DND-41 (cell line): ENCODE measurements at places on chromosomes 4 and X.

GRCh38 chr4:19010761-19011160 is 989.2 kb upstream of the LCORL start:
- no peak overlapping the region for H3K27ac ChIP-seq
- no peaks in the 10 kb centered on the region for H3K36me3 ChIP-seq
- DNase-seq, result no peak
- H3K4me1 ChIP-seq, result no peaks in the 10 kb centered on the region
- no peak overlapping the region for H3K4me3 ChIP-seq
- H3K27me3 ChIP-seq, result no peaks in the 10 kb centered on the region

DNA sequence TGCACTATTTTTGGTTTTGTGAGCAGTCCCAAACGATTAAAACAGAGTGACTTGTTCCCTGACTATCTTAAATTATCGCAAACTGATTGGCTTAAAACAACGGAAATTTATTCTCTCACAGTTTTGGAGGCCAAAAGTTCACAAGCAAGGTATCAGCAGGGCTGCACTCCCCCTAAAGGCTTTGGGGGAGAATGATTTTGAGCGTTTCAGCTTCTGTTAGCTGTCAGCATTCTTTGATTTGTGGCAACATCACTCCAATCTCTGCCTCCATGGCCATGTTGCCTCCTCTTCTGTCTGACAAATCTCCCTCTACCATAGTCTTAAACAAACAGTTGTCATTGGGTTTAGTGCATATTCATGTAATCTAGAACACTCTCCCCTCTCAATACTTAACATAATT is 459.6 kb upstream of the ATOH1 start:
- no peaks in the 10 kb centered on the region for H3K36me3 ChIP-seq
- no peak overlapping the region for H3K27ac ChIP-seq

- H3K27ac ChIP-seq, result no peak overlapping the region
- no peaks in the 10 kb centered on the region for H3K27me3 ChIP-seq
- no peaks in the 10 kb centered on the region for H3K36me3 ChIP-seq
- no peak for DNase-seq
Measured at GRCh38 chr4:124318292-124318691, 394.2 kb downstream of the ANKRD50 start.

DNA sequence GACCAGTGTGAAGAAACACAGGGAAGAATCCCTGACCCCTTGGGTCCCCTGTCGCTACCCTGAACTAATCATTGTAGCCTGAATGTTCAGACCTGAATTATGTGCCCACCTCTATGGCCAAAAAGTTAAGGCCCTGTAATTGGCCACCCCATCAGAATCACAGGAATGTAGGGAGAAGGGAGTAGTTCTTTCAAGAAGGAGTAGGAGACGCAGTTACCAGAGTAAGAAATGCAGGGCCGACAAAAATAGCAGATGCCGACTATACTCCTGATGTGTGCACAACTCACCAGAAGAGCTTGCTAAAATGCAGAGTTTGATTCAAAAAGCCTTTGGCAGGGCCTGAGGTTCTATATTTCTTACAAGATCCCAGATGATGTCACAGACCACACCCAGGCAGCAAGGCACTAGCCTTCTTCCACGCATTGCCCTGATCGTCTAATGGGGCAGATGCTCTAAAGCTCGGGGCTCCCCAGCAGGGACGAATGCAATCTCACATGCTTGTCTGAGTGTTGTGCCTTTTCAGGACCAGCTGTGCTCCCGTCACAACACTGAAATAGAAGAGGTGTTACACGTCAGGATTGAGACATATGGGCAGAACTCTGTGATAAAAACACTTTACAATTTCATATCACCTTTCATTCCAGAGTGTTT is 161.0 kb upstream of the FAM241A start:
- DNase-seq, result no peak
- H3K4me3 ChIP-seq, result no peak overlapping the region
- H3K4me1 ChIP-seq, result no peaks in the 10 kb centered on the region
- no peak overlapping the region for H3K27ac ChIP-seq
- no peaks in the 10 kb centered on the region for H3K27me3 ChIP-seq

DNA sequence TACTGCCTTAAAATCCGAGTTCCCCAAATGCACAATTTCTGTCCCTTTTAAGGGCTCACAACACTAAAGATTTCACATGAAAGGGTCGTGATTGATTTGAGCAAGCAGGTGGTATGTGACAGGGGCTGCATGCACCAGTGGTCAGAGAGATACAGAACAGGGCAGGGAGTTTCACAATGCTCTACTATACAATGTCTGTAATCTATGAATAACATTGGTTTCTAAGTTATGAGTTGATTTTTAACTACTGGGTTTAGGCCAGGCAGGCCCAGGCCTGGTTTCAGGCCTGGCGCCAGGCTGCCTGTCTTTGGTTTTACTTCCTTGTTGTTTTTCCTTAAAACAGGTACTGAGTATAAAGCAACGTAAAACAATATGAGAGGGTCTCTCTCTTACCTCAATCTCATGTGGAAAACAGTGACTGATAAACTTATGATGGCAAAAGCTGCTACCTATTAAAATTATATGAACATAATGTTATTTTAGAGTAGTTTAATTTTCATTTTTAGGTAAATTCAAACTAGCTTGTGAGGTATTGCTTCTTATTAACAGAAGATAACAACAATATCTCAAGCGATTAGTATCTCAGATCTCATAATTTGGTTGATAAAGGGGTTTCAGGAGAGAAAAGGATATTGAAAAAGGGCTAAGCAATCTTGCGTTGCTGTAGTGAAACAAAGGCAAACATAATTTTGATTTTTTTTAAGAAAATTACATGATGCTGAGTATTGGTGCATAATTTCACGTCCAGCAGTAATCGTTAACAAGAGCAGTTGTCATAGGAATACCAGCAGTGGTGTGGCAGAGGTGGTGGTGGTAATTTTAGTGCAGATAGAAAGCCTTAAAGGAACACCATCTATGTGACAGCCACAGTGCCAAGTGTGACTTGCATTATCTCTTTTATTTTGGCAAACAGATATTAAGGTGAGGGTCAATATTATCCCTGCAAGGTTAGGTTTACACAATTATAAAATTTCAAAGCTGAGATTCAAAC is 944.4 kb upstream of the GRID2 start:
- no peak for DNase-seq
- no peaks in the 10 kb centered on the region for H3K27me3 ChIP-seq
- H3K4me1 ChIP-seq, result no peaks in the 10 kb centered on the region
- H3K27ac ChIP-seq, result no peak overlapping the region

- peaks cover 25% of the 10 kb centered on the region for H3K4me1 ChIP-seq
- DNase-seq, result peak; percentile 53
- H3K27me3 ChIP-seq, result no peaks in the 10 kb centered on the region
- peak overlapping the region; percentile 87 for H3K27ac ChIP-seq
Measured at GRCh38 chrX:85244450-85245211, 840 bp downstream of the ZNF711 start.

- no peak overlapping the region for H3K4me3 ChIP-seq
- no peaks in the 10 kb centered on the region for H3K4me1 ChIP-seq
- H3K36me3 ChIP-seq, result no peaks in the 10 kb centered on the region
- H3K27me3 ChIP-seq, result no peaks in the 10 kb centered on the region
Measured at GRCh38 chr4:106201373-106201772, 114.6 kb downstream of the TBCK start.

- H3K27ac ChIP-seq, result no peak overlapping the region
- H3K4me3 ChIP-seq, result no peak overlapping the region
- DNase-seq, result no peak
- H3K36me3 ChIP-seq, result no peaks in the 10 kb centered on the region
- H3K27me3 ChIP-seq, result no peaks in the 10 kb centered on the region
Measured at GRCh38 chr4:18039113-18039512, 17.6 kb upstream of the LCORL start.

- DNase-seq, result no peak
- H3K27ac ChIP-seq, result no peak overlapping the region
- no peaks in the 10 kb centered on the region for H3K4me1 ChIP-seq
- H3K27me3 ChIP-seq, result no peaks in the 10 kb centered on the region
- no peaks in the 10 kb centered on the region for H3K36me3 ChIP-seq
Measured at GRCh38 chr4:22551550-22551949, 35.7 kb upstream of the ADGRA3 start.

DNA sequence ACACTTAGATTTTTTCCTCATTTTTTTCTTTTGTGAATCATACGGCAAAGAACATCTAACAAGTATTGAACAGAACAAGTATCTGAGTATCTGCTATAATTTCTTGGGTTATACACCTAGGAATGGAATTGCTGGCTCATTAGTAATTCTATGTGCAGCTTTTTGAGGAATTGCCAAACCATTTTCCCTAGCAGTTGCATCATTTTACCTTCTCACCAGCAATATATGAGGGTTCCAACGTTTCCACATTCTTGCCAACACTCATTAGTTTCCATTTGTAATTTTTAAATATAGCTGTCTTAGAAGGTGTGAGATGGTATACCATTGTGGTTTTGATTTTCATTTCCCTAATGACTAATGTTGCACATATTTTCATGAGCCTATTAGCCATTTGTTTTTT is 41.1 kb upstream of the DCAF8L1 start:
- H3K27me3 ChIP-seq, result no peaks in the 10 kb centered on the region
- no peak for DNase-seq
- no peaks in the 10 kb centered on the region for H3K4me1 ChIP-seq
- no peak overlapping the region for H3K27ac ChIP-seq
- no peak overlapping the region for H3K4me3 ChIP-seq
